ENCODE measurements at places on chromosomes 4 and X.

- DNase-seq = no peak
Observed at GRCh38 chrX:32448945-32449344, 762.4 kb downstream of the DMD start.

GRCh38 chr4:170581322-170581721 lies 491.6 kb upstream of the AADAT start:
- no peak for DNase-seq

GRCh38 chrX:45428831-45429230 lies 228.2 kb upstream of the DIPK2B start:
- no peak for DNase-seq

DNA sequence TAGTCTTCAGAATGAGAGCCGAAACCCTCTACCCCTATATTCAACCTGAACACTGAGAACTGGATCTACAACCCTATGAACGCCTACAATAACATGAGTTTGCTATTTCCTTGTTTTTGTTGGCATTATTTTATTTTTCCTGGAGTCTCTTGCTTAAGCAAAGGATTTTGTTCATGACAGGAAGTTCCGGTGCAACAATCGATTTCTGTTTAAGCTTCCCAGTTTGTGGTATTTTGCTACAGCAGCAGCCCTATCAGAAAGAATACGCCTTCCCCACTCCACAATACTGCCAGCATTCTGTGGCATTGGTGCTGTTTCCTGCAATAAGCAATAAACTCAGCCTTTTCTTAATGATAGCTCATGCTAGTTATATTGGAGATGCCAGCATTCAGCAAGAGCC lies 60.9 kb downstream of the NPY5R start:
- DNase-seq = no peak

GRCh38 chr4:14924812-14925344 lies 77.4 kb upstream of the CPEB2 start:
- DNase-seq = no peak

DNA sequence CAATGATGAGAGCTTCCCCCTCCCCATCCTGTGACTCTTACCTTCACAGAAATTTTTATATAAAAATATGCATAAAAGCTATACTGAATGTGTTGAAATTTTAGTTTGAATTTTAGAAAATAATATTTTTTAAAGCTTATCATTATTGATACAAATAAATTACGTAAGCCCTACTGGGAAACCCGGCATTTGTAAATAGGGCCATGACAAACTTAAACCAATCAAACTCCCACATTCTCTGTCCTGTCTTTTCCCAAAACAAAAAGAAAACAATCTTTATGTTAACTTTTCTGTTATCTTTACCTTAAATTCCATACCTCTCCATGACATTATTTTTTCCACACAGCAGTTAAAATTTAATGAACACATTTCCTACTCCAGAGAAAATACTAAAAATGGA lies 2.6 kb downstream of the CNOT6L start:
- no peak for DNase-seq

- no peak for DNase-seq
Observed at GRCh38 chr4:180356766-180357165, 1886.4 kb upstream of the TENM3 start.

GRCh38 chrX:110167952-110168451 lies 149.9 kb downstream of the AMMECR1 start:
- no peak for DNase-seq

GRCh38 chrX:29617725-29618124 lies 597.6 kb upstream of the MAGEB2 start:
- no peak for DNase-seq

DNA sequence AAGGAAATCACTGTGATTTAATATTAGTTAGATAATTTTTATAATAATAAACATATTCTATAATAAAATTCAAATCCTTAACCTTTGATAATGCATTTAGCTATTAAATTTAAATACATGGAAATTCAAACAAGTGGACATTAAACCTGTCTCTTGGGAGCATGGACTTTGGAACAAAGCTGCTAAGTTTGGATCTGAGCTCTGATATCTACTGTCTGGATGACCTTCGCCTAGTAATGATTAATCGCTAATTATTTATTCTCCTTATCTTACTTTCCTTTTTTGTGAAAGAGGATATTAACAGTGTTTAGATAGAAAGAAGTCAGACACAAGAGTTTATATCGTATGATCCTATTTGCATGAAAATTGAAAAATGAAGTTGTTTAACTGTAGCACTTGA lies 980.9 kb downstream of the FSTL5 start:
- no peak for DNase-seq

DNA sequence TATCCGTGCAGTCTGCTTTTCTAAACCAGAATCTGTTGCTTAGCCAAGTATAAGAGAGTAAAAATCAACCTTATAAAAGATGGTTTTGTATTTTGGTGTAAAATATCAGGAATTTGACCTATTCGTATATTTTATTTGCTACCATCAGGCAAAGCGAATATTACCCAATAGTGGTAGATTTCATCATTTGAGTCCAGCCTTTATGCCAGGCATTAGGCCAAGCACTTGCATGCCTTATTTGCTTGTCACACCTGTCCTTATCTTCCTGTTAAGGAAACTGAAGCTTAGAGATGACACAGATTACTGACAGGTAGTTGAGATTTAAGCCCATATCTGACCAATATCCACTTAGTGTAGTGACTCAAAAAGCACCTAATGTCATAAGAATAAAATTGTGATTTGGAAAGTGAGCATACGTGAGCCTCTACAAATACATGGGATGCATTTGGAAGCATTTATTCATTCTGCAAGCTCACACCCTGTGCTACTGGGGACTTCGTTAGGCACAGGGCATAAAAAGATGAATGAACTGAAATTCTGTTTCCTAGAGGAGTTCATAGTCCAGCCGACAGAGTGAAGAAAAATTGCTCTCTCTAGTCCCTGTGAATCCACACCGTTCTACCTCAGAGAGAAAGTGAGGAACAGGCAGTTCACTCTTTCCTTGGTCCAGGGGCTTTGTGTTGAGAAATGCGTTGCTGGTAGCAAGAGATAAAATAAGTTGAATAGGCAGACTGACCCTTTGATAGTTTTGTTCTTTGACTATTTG lies 2.3 kb upstream of the RNF212 start:
- no peak for DNase-seq

DNA sequence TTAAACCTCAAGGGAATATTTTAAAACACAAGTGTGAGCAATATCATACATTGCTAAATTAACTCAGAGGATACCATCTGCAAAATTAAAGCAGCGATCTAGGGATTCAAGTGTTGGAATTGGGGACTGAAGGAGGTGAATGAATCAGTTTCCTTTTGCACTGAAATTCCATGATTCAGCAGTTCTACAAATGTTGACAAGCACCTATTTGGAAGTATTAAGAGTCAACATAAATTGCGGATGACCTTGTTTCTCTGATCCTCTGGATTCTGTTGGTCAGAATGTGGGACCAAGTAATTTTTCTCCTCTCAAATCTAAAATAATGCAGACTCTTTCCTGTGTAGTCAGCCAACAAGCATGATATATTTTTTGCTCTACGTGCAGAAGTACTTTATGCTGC lies 78.8 kb downstream of the LDB2 start:
- DNase-seq = no peak

DNA sequence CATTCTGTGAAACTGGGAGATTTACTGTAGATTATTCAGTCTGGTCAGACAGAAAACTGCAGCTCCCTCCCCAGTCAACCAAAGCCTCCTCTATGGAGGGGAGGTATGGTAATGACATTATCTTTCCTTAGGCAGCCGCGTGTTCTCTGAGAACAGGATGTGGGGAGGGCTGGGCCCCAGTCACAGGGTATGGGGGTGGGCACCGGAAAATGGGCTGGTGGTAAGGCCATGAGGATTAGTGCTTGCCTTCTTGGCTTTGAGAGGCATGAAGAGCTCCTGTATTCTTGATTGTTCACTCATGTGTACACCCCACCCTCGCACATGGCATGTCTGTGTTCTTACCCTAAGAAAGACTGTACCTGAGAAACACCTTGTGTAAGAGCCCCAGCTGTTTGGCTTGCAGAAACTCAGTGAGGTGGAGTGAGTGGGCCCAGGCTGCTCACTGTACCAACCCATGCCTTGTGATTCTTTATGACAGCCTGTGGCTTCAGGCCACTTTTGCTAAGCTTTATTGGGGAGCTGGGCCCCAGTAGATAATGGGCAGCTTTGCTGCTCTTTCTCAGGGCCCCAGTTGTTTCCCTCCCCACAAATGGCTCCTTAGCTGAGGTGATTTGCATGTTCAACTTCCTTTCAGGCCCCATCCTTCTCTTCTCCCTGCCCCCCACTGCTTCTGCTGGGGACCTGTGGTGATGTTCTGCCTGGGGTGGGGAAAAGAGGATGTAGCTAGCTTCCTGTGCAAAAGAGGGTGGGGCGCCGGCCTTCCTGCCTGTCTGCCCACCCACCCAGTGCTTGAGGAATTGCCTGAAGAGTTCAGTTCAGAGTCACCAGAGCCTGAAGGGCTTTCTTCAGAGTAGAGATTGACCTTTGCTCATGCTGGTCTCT lies 30.7 kb downstream of the MSN start:
- no peak for DNase-seq

All from NCI-H2081 treated with DMSO at 0.1 percent for 48 hours (cell line).